ENCODE measurements at places on chromosomes 3 and 15. TPM values are rescaled to one million over a fixed set of nuclear protein-coding genes. Genes with fewer than 3 reads are reported as not detected.

The LYSMD2 gene
- total RNA-seq = 48.2 TPM

The CHRNA3 gene
- total RNA-seq = not detected

The ERC2 gene
- total RNA-seq = not detected

The SLC22A14 gene
- not detected for total RNA-seq

The RETNLB gene
- total RNA-seq = not detected

The LRRC2 gene
- not detected for total RNA-seq

The SENP7 gene
- total RNA-seq = 50.3 TPM

GRCh38 chr3:127622772-127623576 is 6.0 kb upstream of the PODXL2 start:
- DNase-seq = no peak

GRCh38 chr3:14740983-14741382 is 66.0 kb downstream of the C3orf20 start:
- DNase-seq = no peak

DNA sequence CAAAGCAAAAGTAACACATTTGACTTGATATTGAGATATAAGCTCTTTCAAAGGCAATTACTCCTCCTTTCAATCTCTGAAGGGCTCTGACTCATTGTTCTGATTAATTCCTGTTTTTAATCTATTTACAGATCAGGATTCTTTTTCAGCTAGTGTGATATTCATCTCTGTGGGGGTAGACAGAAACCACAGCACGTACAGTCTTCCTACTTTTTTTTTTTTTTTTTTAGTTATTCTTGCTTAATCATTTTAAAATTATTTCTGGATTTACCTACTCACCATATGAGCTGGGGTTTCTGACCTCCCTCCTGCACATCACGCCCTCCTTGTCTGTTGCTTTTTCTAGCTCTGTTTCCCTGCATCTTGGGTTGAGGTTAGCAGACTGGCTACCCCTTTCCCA is 1.4 kb downstream of the CNTN3 start:
- no peak for DNase-seq

DNA sequence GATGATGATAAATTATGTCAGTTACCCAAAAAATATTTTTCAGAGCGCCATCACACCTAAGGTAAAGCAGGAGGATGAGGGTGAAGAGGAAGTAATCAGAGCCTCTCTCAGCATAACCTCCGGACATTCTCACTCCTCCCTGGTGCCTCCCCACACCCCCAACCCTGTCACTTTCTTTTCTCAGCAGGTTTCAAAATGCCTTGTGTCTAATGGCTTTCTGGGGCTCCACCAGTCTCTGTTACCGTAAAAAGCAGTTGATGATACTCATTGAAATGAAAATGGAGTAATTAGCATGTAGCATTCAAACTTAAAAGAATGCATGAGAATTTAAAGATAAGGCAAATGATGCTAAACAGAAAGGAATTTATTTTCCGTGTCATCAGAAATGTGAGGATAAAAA is 180.0 kb downstream of the ERC2 start:
- DNase-seq = no peak

DNA sequence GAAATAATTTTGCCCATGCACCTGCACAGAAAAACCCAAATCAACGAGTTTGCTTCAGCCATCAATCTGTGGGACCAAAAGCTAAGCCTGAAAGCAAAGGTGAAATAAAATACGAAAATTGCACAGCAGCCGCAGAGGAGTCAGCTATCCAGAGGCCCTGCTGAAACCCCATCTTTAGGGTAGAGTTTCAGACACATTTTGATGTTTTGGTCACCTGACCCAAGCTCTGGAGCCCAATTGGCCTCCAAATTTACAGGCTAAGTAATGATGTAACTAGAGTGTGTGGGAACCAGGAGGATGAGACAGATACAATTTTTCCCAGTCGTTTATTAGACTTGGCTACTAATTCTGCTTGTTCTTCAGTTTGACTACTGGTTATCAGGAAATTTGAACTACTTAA is 308.6 kb upstream of the ATP11B start:
- no peak for DNase-seq

- DNase-seq = peak; percentile 80
Observed at GRCh38 chr15:64044300-64045100, 1.8 kb downstream of the DAPK2 start.

GRCh38 chr3:190131329-190131728 is 10.6 kb upstream of the P3H2 start:
- no peak for DNase-seq

- DNase-seq = no peak
Observed at GRCh38 chr3:35439663-35440062, 199.7 kb upstream of the ARPP21 start.

GRCh38 chr15:74131628-74132413 is 1.4 kb downstream of the ISLR2 start:
- peak; percentile 47 for DNase-seq

- DNase-seq = no peak
Observed at GRCh38 chr3:196232154-196232881, 16.0 kb downstream of the SLC51A start.

DNA sequence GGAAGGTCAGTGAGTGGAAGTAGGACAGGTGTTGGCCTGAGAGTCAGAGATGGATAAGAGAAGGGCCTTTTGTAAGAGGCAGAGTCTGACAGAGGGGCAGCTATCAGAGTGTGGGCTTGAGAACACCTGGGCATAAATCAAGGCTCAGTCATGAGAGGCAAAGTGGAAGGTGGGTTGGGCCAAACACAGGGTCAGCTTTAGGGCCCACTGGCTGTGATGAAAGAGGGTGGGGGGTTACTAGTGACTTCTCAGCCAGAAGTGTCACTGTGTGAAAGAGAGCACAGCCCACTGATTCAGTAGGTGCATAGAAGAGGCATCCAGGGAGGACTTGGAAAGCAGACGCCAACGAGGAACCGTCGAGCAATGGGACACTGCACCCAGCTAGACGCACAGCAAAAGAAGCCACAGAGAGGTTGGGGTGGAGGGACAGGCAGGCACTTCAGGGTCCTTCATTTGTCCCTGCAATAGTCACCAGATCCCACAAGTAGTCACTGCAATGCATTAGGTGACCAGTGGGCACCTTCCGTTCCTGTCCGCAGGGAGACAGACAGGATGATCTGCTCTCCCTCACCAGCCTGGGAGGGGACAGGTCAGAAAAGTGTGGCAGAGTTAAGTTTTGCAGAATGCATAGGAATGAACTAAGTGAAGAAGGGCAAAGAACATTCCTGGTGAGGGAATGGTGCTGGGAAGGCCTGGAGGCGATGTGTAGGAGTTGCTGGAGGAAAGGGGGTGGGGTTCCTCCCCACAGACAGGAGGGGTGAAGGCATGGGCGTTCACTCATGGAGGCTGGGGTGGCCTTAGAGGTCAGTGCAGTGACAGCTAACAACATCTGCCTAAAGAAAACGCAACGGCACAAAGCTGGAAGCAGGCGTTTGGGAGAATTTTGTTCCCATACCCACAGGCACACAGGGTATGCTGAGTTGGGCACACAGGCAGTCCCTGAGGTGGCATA is 36.3 kb downstream of the MESD start:
- no peak for DNase-seq

GRCh38 chr15:37014137-37014536 is 86.2 kb downstream of the MEIS2 start:
- DNase-seq = no peak

DNA sequence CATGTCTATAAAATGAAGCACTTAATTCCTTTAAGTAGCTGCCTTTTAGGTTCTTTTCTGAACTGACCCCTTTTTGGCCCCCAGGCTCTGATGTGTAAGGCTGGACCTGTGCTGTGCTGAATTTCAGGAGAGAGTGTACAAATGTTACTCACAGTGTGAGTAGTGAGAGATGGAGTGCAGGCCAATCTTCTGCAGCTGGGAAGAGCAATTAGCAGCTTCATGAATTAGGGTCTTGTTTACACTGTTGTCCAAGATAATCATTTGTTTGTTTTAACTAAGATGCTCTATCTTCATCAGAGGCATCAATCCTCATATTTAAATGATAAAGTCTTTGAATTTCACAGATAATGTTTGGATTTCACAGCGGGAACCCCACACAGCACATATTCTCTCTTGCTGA is 19.4 kb downstream of the ARPP21 start:
- no peak for DNase-seq

GRCh38 chr3:151171145-151171757 is 31.8 kb downstream of the GPR171 start:
- DNase-seq = peak; percentile 37
